ENCODE measurements at places on chromosomes 2 and 18.
A peak's percentile ranks its signal among the peaks of the same experiment; 100 is the strongest.

- no peak for DNase-seq
Measured at GRCh38 chr2:48812416-48812815, 56.9 kb upstream of the LHCGR start.

- no peak for DNase-seq
Measured at GRCh38 chr18:26902291-26902690, 36.8 kb upstream of the AQP4 start.

GRCh38 chr2:96963316-96963715, 23.1 kb downstream of the FAM178B start:
- no peak for DNase-seq

- DNase-seq: no peak
Measured at GRCh38 chr2:11866358-11867335, 120.2 kb downstream of the LPIN1 start.

- peak; percentile 7 for DNase-seq
Measured at GRCh38 chr2:119174216-119174992, 15.9 kb upstream of the C1QL2 start.

DNA sequence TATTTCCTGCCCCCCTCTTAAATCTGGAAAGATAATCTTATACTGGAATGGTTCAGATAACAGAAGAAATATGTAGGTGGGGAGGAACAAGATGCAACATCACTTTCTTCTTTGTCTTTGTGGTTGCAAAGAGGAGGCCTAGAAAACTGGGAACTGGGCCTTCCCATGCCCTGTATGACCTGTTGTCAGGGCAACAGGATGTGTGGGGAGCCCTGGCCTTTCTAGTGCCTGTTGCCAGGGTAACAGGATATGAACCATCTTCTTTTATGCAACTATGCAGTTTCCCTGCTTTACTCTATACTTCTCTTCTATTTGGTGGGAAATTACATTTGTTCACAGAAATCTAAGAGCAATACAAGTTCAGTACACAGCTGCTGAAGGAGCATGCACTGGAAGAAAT, 79.8 kb upstream of the PDE1A start:
- DNase-seq: no peak

- no peak for DNase-seq
Measured at GRCh38 chr2:181546086-181546485, 88.9 kb downstream of the ITGA4 start.

DNA sequence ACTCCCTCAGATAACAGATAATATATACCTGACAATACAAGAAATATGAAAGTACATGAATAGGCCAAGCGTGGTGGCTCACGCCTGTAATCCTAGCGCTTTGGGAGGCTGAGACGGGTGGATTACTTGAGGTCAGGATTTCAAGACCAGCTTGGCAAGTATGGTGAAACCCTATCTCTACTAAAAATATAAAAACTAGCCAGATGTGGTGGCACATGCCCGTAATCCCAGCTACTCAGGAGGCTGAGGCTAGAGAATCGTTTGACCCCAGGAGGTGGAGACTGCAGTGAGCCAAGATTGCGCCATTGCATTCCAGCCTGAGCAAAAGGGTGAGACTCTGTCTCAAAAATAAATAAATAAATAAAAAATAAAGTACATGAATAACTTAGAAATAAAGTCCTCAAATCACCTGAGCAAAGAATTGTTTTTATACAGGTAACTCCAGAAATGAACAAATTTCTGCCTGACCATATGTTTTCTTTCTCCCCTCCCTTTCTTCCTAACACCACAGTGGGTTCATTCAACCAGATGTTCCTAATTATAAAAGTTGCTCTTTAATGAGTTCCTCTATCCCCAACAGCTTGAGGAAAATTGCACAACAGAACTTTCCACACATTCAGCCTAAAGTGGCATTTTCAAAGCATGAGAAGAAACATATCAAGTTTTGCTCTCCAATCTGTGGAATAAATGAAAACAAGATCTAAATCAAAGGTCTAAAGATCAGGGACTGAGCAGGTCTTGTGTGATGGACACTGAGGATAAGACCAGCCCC, 33.6 kb upstream of the AP1S3 start:
- no peak for DNase-seq

GRCh38 chr18:31030574-31031278, 11.8 kb downstream of the DSC3 start:
- DNase-seq: no peak

- no peak for DNase-seq
Measured at GRCh38 chr2:241149675-241149924, 328 bp upstream of the PASK start.

- no peak for DNase-seq
Measured at GRCh38 chr2:37983719-37984118, 58.6 kb downstream of the RMDN2 start.

DNA sequence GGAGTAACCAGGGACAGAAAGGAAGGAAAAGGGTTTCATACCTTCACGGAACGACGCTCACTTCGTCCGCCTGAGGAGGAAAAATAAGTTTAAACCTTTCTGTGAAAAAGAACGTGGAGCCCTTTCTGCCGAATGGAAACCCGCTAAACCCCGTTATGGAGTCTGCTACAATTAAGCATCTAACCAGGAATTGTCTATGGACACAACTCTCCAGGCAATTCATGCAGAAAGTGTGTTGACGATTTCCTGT, 528 bp upstream of the PPP4R3B start:
- no peak for DNase-seq

DNA sequence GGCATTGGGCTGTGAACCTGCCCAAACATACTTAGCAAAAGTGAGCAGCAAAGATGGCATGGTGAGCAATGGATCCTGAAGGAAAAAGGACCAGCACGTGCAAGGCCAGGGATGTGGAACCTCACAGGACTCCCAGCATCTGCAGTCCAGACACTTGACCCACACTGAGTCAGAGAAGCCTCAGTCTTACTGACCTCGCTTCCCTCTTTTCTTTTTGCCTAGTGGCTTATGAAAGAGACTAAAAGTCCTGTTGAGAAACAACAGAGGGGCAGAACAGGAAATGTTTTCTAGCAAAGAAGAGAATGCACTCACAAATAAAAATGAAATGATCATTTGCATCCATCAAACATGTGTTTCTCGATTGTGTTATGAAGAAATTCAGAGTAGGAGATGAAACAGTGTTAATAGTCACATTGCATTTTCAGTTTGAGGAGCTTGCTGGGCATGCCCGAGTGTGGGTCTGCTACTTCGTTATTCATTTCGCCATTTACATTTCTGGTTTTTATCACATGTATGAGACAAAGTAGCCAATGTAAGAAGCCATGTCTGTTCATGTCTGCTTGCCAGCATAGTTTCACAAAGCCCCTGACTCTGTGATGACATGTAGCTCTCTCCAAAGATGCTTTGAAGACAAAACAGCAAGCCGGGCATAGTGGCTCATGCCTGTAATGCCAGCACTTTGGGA, 118.4 kb downstream of the INO80D start:
- no peak for DNase-seq

GRCh38 chr2:173239644-173240043, 115.0 kb upstream of the CDCA7 start:
- DNase-seq: peak; percentile 61

- peak; percentile 84 for DNase-seq
Measured at GRCh38 chr18:63158676-63159291, 160.8 kb downstream of the BCL2 start.

DNA sequence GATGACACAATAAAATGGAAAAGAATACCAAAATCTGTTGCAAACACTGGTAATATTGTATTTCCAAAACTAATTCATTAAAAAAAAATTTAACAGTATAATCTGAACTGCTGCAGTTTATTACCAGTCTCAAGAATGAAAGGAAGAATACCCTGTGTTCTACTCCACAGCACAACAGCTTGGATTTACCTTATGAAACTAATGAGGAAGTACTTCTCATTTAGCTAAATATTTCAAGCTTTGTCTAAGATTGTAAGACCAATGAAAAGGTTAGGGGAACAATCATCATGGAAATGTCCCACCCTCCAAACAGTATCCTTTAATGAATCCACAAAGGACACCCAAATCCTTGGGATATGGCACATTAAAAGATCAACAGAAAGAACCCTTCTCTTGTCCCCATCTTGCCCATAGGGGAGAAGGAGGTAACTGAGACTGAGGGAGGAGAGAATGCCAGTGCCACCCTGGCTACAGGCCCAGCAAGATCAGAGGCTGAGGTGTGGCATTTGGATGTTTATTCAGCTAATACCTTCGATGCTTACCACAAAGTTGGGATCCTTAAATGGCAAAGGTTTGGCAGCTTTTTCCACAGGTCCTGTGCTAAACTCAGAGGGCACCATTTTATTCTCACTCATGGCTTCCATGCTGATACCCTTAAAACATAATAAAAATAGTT, 17.7 kb downstream of the INO80C start:
- no peak for DNase-seq

DNA sequence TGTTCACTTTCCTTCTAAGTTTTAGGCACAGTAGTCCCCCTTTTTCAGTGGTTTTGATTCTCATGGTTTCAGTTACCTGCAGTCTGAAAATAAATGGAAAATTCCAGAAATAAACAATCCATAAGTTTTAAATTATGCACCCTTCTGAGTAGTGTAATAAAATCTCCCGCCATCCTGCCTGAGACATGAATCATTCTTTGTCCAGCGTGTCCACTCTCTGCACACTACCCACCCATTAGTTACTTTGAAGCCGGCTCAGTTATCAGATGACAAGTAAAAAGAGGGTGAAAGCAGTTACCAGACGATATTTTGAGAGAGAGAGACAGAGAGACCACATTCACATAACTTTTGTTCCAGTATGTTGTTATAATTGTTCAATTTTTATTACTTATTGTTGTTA, 400.5 kb downstream of the TMX3 start:
- no peak for DNase-seq

- DNase-seq: no peak
Measured at GRCh38 chr18:10374195-10374594, 80.2 kb upstream of the APCDD1 start.

- no peak for DNase-seq
Measured at GRCh38 chr2:241615041-241615440, 21.9 kb downstream of the THAP4 start.

DNA sequence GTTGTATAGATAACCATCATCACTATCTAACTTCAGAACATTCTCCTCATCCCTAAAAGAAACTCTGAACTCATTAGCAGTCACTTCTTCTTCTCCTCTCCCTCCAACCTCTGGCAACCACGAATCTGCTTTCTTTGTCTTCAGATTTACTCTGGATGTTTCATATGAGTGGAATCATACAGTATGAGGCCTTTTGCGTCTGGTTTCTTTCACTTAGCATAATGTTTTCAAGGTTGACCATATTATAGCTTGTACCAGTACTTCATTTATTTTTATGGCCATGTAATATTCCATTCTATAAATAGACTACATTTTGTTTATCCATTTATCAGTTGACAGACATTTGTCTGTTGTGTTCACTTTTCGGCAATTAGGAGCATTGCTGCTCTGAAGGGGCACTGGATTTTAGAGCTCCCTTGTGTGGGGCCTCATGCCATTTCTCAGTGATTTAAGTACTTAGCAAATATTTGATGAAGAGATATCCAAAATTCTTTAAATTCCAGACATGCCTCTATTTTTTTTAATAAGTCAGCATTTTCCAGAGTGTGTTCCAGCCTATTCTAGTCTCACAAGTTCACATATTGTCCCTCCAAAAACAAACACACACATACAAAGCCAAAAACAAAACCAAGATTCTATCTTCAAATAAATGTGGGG, 22.5 kb upstream of the MAP3K20 start:
- DNase-seq: no peak

- no peak for DNase-seq
Measured at GRCh38 chr2:166240387-166241313, 112.8 kb upstream of the SCN1A start.

GRCh38 chr2:30078521-30078920, 68.3 kb upstream of the YPEL5 start:
- no peak for DNase-seq

DNA sequence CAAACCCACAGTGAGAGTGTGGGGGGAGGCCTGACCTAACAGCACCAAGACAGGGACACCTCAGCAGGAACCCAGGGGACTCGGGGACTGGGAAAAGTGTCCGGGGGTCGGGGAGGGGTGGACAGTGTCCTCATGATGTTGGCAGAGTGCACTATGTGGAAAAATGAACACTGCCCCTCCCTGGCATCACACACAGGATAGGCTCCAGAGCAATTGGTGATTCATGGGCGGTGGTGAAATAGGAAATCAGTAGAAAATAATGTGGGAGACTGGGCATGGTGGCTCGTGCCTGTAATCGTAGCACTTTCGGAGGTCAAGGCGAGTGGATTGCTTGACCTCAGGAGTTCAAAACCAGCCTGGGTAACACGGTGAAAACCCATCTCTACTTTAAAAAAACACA, 3.6 kb upstream of the ANO7 start:
- DNase-seq: no peak

DNA sequence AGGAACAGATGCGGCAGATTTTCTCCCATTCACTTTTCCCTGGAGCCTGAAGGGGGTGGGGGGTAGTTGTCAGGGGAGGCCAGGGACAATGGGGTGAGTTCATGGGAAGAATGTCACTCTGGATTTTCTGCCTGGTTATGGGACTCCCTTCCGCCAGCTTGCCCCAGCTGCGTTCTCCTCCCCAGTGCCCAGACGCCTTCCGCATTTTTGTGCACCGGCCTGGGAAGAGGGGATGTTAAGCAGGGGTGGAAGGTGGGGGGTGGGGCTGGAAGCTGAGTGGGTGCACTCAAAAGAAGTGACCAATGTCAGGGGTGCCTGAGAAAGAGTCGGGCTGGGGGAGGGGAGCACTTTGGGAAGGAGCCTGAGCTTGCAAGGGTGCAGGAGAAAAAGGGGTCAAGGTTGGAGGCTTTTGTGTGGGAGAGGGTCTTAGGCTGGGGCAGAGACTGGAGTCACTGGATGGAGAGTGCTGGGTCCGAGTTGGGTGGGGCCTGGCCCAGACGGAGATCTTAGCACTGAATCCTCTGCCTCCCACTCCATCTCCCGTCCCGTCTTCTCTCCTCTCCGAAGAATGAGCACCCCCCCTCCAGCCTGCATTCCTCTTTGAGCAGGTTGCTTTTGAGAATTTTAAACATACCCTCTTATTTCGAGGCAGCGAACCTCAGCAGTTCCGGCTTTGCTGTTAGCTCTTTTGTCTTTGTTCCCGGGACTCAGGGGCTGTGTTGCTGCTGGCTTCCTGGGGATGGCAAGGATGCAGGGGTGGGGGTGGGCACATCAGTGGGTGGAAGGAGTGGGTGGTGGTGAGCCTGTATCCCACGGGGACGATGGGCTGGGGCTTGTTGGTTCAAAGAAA, 2.7 kb downstream of the IGFBP2 start:
- DNase-seq: no peak

DNA sequence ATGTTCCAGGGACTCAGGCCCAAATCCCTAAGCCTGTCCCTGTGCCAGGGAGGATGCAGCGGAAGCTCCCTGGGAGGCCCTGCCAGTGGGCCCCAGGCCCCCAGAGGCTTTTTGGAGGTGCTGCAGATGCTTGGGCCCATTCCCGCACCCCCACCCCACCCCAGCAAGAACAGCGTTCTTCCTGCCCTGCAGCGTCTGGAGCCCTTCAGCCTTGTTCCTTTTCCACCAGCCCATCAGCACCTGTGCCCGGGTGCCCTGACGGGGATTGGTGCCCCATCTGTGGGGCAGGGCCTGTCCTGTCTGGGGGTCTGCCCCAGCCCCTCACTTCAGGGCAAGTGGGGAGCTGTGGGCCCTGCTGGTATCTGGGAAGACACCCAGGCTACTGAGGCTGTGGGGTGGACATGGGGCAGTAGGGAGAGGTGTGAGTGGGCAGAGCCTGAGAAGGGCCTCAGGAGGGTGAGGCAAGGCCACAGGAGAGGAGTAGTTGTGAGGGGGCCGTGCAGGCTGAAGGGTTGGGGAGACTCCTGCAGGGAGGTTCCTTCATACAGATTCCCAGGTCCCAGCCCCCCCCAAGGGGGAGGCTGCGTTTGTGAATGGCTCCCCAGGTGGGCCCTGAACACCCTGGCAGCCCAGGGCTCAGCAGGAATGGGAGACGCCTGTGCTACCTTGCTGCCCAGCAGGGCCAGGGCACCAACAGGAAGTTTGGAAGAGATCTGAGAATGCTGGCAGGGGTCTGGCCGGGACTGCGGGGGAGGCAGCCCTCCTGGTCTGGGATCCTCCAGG, 2.4 kb downstream of the RNPEPL1 start:
- DNase-seq: no peak

Measured in GM12864 (cell line).